Activated T-helper 1 cell treated with anti-CD3 and anti-CD28 coated beads, Interleukin-2, amount 50 U/mL, for 16 hours (primary cell): ENCODE measurements at places on chromosomes 11 and 22.

DNA sequence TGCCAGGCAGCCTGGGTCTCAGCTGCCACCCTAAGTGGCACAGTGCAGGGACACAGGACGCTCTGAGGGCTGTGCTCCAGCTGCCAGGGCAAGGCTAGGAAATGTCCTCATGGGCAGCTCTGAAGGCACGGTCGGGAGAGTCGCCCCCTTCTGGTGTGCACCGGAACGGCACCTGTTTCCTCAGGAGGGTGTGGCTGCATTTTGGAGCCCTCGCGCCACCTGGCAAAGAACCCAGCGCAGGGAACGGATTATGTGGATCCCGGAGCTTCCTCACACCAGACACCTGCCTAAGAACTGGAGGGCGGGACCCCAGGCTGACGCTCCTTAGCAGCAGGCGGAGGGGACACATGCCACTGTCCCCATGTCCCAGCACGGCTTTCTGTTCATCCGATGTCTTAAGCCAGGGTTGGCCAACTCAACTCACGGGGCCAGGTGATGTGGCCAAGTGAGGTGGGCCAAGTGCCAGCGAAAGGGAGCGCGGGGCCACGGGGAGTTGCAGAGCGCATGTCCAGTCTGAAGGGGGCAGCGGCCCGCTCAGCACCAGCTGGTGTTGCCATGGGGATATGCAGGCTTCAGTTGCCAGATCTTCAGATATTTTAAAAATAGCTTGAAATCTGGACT lies 5.1 kb upstream of the SLC22A8 start:
- no peak for DNase-seq

GRCh38 chr11:112210890-112211289 lies 15.3 kb upstream of the PTS start:
- no peak for DNase-seq

- DNase-seq, result no peak
These were observed 73.5 kb downstream of the KCNA4 start for GRCh38 chr11:29943347-29943746.

GRCh38 chr11:57310630-57311086 lies 14.1 kb downstream of the TNKS1BP1 start:
- DNase-seq, result no peak

DNA sequence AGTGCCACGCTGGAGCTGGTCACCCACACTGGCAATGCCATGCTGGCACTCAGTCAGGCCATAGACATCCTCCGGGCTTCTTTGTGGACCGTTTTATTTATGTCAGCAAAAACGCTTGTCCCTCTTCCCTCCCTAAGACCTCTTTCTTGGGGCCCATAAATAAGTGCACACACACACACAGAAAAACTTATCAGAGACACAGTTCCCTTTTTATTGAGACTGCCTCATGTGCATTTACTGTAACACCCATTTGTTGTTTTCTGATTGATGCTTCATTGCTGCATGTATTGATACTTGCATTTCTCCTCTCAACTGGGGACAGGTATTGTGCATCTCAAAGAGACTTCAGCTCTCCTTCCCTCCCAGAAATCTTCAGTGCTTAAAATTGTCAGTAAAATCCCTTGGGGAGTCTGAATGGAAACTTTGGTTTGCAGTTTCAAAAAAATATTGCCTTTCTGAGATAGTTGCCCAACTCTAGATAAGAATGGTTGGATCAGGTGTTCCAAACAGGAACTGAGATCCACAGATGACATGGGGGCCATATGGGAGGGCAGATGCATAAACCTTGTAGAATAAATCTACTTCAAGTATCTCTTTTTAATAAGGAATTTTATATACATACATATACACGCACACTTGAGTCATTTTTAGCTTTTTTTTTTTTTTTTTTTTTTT lies 50.9 kb downstream of the PPP2R1B start:
- DNase-seq, result no peak
